T47D (cell line): ENCODE measurements at places on chromosomes 7 and 10.

- no peak for DNase-seq
Observed at GRCh38 chr7:47128700-47129099, 453.2 kb downstream of the TNS3 start.

DNA sequence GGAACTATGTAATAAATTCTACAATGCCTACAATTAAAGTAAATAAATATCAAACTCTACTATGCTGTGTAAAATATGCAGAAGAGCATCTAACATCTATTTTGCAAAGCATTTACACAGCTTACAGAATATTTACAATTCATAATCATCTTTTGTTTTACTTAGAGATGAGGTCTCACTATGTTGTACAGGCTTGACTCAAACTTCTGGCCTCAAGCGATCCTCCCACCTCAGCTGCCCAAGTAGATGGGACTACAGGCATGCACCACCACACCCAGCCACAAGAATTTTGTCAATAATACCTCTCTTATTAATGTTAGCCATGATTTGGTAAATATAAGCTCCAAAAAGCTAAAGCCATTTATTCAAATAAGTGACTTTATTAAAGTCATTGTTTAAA, 21.9 kb upstream of the CAV2 start:
- DNase-seq: no peak

GRCh38 chr10:77756319-77757232, 119.0 kb upstream of the KCNMA1 start:
- DNase-seq: peak; percentile 44

DNA sequence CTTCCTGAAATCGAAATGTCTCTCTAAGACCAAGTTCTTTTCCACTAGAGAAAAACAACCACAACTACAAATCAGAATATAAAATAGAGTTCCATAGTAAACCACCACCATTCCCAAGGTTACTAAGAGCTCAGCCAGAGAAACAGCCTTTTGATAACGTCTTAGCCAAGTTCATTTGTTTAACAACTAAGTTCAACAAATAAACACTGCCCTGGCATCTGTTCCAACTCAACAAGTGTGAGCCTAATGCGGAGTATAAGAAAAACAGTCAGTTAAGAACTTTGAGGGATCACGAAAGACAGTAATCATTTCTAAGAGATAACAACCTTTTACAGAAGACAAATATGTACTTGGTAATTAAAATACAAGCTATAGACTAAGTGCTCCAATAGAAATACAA, 77.3 kb downstream of the CALD1 start:
- DNase-seq: no peak

DNA sequence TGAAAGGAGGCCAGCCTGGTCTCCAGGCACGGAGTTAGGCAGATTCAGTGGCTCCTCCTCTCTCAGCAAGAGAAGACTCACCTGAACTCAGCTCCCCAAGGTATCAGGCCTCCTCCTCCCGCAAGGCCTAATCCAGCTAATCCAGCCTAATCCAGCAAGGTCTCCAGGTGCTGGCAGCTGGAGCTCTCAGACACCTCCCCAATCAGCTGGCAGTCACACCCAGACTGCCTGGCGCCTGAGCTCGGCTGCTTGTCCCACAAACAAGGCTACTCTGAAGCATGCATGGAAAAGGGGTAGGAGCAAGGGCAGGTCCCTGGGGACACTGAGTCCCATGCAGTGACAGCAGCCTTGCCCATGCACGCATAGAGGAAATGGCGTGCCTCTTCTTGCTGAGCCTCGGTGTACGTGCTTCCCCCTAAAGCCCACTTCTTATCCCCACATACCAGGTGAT, 3.3 kb upstream of the OPN4 start:
- no peak for DNase-seq

GRCh38 chr10:54837479-54837878, 36.4 kb upstream of the PCDH15 start:
- DNase-seq: no peak

- DNase-seq: no peak
Observed at GRCh38 chr10:22666287-22667092, 47.9 kb downstream of the PIP4K2A start.

GRCh38 chr7:17380736-17381662, 82.5 kb downstream of the AHR start:
- no peak for DNase-seq

- no peak for DNase-seq
Observed at GRCh38 chr10:31908157-31908556, 20.5 kb downstream of the ARHGAP12 start.

DNA sequence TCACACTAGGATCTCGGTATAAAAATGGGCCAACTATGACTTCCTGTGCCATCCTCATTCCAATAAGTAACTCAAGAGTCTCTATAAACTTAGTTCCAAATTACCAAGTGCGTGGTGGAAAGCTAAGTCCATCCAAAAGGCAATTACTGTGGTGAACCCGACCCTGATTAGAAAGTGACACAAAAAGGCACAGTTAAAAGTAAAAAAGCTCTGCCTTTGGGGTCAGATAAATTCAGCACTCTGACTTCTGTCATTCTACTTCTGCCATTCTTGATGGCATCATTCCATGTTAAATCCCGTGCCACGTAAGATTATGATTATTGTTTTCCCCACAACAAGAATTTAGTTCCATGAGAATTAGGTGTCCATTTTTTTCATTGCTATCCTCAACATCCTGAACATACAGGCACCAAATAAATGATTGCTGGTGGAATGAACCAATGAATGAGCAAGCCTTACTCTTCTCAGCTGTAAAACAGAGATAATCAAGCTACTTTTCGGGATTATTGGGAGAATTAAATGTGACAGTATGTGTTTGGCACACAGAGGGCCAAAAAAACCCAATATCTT, 877 bp downstream of the NCOA4 start:
- DNase-seq: no peak

DNA sequence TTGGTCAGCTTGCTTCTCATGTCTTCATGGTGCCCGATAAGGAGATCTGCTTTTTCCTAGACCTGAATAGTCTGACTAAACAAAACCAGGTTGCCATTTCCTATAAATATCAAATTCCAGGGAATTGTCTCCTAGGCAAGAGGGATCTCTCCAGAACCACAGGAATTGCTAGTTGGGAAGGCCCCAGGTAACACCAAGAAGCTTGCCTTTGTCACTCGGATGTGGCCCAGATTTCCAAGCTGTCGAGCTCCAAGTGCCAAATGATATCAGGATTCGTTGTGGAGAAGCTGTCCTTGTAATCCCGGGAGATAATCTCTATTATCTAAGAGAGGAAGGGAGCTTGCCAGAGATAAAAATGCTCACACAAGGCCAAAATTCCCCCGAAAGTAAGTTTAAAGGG, 1288.5 kb upstream of the AUTS2 start:
- DNase-seq: no peak

DNA sequence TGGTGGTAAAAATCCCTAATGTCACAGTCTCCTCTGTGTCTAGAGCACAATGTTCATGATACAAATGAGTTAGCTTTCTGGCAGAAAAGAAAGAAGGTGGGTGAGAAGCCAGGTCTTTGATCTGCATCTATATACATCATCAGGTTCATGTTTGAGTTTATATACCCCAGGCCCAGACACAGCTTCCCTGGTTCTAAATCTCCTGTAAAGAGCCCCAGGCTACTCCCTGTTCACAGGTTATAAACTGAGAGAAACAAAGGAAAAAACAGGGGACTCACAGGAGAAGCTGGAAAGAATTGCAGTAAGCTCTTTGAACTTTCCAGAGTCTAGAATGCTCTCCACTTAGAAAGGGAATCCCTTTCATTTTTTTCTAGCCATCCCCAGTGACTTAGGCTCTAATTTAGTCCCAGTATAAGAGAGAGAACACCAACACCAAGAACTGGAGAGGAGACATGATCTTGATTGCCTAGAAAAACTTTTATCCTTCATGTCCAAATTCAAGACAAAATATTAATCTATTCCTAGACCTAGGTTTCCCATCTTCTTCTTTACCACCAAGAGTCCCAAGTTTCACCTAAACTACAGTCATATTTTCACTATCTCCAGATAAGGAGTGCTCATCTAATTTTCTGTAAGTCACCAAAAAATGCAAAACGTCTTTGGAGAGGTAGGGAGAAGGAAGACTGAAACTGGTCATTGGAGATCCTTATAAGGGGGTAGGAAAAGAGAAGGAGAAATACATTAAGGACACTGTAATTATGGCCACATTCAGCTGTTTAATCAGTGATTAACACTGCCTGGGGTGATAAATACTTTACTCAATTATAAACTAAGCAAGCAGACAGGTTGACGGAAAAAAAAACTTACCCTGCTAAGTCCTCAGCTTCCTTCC, 469 bp downstream of the MSS51 start:
- no peak for DNase-seq

DNA sequence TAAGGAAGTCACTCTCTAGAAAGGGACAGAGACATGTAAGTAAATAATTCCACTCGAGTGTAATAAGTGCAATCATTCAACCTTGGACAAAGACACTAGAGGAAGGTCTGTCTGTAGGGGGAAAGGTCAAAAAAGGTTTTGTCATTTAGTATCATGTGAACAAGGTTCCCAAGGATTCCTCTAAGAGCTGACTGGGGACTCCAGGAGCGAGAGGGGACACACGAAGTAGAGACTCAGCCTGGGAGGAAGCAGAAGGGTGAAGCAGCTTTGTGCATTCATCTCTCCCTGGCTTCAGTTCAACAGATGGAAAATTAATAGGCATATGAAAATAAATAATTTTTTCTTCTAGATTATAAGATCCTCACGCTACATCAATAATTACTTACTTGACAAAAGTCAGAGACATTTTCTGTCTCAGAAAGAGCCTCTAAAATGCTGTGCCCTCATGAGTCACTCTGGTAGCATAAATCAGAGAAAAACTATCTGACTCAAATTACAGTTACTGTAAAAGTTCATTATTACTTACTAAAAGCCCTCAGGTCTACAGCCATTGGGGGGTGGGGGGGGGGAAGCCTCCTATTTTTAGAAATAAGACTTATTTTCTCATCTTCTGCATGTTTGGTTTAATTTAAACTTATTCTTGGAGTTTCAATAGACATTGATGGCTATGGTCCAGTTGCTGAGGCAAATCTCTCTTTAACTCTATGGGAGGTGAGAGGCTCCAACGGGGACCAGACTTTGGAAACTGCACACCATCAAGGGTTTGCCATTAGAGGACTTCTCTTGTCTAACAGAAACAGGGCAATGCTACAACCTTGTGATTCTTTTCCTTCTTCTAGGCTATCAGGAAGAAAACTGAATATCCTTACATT, 275.1 kb upstream of the KLF14 start:
- DNase-seq: no peak

- no peak for DNase-seq
Observed at GRCh38 chr10:35778306-35778705, 136.2 kb upstream of the FZD8 start.

GRCh38 chr7:115034515-115034914, 112.6 kb downstream of the MDFIC start:
- no peak for DNase-seq

DNA sequence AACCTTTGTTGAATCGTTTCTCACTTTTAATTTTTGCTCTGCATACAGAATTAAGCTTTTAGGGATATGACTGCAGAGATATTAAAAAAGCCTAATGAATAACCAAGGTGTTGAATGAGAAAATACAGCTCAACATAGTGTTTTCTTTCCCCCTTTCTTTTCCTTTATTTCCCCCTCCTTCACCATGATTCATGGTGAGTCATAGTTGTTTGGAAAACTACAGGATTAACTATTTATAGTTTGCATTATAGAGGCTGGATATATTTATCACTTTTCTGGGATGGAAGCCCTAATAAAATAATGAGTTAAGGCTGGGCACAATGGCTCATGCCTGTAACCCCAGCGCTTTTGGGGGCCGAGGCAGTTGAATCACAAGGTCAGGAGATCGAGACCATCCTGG, 115.0 kb downstream of the DNAJB9 start:
- no peak for DNase-seq

- peak; percentile 68 for DNase-seq
Observed at GRCh38 chr10:132396494-132397035, 435 bp upstream of the PWWP2B start.

DNA sequence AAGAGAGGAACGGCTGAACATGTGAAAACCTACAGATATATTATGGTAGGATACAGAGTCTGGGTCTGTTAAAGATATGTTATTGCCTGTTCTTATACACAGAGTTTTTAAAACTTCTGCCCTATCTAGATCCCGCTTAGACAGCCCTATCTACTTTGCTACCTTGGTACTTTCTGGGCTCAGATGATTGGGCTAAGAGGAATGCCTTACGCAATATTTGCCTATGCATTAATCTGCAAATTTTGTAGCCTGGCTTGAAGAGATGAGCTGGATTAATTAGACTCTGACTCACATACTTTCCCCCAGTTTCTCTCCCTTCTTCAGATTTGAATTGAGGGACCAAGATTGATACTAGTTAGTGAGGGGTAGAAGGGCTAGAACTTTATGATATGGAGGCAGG, 33.6 kb upstream of the A1CF start:
- no peak for DNase-seq
